ENCODE measurements at places on chromosomes 6 and 20. TPM values are rescaled to one million over a fixed set of nuclear protein-coding genes. Genes with fewer than 3 reads are reported as not detected.

- no peak for DNase-seq
These were observed 16.6 kb upstream of the MAP7 start for GRCh38 chr6:136566851-136567250.

GRCh38 chr6:159093609-159094443 lies 49.0 kb upstream of the TAGAP start:
- no peak for DNase-seq

GRCh38 chr6:31401403-31401802 lies 2.0 kb upstream of the MICA start:
- peak; percentile 75 for DNase-seq

GRCh38 chr20:38243709-38244020 lies 16.9 kb downstream of the KIAA1755 start:
- DNase-seq: no peak

- no peak for DNase-seq
These were observed 125.8 kb downstream of the LY86 start for GRCh38 chr6:6714118-6714897.

DNA sequence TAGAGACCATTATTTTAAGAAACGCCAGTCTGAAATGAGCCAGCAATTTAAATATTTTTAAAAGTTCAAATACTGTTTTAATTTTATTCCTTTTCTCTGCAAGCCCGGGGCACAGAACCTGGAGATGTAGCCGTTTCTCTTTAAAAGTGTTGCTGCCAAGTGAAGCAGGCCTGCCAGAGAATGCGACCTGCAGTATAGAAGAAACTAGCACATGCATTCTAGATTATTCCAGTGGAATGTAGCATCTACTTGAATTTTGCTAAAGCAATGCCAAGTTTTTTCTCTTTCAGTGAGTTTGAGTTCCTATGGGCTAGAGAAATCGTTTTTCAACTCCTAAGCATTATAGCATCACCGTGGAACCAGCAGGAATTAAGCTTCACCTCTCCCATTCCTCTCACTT lies 101.3 kb downstream of the QRSL1 start:
- no peak for DNase-seq

DNA sequence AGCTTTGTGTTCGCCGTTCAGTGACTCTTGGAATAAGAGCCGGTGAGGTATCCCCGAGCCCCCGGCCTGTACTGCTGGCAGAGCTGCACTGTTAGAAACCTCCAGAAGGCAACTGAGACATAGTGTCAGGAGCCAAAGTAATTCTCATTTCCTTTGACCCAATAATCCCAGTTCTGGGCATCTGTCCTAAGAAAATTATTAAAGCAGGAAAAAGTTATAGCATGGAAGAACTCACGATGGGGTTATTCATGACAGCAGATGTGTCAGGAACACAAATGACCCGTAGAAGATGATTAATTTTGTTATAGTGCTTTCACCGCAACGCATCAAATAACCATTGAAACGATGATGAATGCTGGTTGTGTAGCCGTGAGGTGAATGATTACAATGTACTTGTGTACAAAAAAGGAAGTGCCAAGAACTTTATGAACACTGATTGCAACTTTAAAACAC lies 20.3 kb downstream of the CYP21A2 start:
- no peak for DNase-seq

DNA sequence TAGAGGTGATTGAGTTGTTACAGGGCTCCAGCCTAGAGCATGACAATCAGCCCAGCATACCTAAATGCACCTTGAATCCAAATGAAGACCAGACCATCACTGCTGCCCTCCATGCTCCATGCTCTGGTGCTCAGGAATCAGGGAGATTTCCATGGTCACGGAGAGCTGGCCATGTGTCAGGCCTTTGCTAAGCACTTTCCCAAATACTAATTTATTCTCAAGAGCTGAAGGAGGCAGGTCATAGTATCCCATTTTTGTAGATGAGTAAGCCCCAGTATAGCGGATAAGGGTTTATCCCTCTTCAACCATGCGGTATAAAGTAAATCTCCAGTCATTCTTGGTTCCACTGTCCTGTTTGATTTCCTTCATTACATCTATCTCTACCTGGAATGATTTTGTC lies 240.8 kb downstream of the TFAP2A start:
- no peak for DNase-seq

GRCh38 chr20:60518022-60518421 lies 559.8 kb downstream of the CDH26 start:
- no peak for DNase-seq

DNA sequence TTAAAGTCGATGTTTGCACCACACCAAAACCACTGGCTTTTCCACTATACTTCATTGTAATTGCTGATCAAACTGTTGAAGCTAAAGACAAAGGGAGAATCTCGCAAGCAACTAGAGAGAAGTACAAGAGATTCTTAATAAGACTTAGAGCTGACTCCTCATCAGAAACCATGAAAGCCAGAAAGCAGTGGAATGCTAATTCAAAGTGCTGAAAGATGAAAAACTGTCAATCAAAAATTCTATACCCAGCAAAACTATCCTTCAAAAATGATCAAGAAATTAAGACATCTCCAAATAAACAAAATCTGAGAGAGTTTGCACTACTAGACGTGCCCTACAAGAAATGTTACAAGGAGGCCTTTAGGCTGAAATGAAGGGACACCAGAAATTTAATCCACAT lies 52.6 kb downstream of the CD83 start:
- no peak for DNase-seq

DNA sequence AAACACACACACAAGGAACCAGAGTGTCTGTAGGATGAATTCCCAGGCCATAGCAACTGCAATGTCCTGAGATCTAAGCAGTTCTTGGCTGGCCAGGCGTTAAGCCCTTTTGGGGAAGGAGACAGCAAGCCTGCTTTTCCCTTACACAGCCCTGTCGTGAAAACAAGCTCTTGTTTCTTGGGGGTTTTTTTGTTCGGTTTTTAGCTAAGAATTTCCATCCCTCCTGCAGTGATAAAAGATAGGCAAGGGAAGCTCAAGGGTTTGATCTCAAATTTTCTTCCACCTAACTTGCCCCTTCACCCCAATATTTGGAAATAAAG lies 1.5 kb downstream of the TNFRSF21 start:
- DNase-seq: no peak

GRCh38 chr6:130132286-130132701 lies 90.5 kb downstream of the SAMD3 start:
- peak; percentile 52 for DNase-seq

DNA sequence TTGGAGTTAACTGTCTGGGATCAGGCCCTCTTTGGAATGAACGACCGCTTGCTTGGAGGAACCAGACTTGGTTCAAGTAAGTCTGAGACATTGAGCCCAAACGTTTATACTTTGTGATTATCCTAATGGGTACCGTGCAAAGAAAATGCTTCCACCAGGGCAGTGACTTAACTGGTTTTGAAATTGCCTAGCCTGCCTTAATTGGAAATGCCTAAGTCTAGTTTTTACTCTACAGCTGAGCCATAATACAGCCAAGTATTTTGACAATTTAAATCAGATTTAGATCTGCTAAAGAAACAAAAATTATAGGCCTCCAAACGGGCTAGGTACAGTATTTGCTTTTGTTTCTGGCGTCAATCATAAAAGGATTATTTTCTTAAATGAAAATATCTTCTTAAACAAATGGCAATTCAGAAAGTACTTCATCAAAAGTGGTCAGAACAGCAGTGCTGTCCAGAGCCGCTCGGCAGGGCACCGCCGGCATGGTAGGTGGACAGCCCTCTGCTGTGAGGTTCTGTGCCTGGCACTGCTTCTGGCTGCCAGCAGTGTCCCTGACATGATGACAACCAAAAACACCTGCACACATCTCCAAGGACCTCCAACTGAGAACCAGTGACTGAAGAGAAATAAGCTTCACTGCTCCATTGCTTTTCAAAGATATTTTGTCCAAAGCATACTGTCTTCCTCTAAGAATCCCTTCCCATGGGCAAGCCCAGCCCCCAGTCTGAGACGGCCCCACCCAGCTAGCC lies 55.6 kb downstream of the EZR start:
- DNase-seq: no peak

- no peak for DNase-seq
These were observed 58.9 kb upstream of the NAA20 start for GRCh38 chr20:19958219-19958618.

GRCh38 chr6:10884245-10884972 lies 2.4 kb upstream of the SYCP2L start:
- DNase-seq: no peak

DNA sequence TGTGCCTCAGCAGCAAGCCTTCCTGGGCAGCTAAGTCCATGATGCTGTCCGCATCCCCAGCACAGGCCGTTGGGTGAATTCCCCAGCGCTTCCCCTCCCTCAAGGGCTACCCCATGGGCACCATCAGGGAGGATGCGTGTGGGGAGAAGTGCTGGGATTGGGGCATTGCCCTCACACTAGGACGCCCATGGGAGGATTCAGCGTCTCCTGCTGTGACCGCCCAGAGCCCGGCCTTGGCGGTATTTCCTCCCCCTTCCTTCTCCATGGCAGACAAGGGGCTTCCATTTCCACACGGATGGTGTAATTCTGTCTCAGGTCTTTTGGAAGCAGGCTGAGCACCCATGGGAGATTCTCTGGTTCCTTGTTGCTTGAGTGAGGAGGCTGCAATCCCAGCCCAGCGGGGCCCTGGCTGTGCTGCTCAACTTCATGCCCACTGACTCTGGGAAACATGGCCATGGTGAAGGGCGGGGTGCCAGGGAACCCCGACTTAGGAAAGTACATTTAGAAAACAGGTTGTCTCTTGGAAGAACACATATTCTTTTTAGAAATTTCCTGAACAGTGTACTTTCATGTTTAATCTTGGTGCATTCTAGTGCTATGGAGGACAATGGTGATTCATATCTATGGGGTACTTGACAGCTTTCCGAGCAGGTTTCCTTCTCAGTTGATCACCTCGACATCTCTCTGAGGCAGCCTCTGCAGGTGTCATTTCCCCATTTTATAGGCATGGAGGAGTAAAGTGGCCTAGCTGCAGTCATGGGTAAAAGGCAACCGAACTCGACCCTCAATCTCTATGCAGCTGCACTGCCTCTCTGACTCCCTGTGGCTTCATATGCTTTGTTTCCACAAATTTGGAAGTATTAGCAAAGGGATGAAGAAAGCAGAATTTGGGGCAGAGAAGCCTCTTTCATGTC lies 178.2 kb upstream of the CST7 start:
- DNase-seq: peak; percentile 5

DNA sequence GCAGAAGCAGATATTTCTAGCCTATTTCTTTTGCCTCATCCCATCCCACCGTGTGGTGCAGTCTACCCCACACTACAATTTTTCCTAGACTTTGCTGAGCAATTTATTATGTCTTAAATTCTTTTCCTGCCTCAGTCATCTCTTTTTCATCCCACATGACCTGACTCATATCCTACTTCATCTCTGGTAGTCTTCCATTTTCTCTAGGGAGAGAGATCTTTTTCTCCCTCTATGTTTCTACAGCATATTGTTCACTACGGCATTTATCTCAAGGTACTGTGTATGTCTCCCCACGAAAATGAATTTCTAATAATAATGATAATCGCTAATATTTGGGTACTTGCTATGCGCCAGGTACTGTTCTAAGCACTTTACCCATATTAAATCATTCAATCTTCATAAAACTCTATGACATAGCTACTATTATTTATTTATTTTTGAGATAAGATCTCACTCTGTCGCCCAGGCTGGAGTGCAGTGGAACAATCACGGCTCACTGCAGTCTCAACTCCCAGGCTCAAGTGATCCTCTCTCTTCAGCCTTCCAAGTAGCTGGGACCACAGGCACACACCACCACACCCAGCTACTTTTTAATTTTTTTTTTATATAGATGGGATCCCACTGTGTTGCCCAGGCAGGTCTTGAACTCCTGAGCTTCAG lies 15.6 kb downstream of the PDSS2 start:
- DNase-seq: no peak

DNA sequence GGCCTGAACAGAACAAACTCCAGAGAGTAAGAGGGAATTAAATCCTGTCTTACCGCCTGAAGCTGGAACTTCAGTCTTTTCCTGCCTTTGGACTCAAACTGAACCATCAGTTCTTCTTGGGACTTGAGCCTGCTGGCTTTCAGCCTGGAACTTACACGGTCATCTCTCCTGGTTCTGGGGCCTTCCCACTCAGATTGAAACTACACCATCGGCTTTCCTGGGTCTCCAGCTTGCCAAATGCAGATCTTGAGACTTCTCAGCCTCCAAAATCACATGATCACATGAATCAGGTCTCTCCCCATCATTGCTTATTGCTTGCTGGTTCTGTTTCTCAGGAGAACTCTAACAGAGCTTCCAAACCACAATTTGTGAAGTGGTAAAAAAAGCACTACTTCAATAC lies 276.3 kb downstream of the KIF16B start:
- no peak for DNase-seq

DNA sequence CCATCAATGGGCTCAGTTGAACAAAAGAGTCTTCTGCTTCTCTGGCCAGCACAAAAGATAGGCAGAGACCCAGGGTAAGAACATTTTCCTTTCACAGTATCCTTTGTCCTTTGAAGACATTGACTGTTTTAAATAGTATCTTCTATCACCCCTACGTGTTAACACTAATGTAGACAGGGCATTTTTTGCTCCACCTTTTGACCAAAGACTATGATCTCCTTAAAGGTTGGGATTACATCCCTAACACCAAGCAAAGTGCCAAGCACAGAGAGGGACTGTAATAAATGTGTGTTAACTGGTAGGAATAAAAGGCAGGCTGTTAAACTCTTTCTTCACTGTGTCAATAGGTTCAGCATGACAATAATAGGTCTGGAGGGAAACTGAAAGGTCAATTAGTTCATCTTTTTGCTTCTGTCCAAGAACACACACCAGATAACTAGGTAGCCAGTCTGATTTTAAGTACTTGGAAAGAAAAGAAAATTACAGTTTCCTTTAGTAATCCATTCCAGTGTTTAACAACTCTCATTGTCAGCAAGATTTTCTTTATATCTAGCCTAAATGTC lies 63.6 kb upstream of the NOX3 start:
- no peak for DNase-seq

GRCh38 chr6:134178161-134179044 lies 126.0 kb upstream of the SLC2A12 start:
- DNase-seq: peak; percentile 81

DNA sequence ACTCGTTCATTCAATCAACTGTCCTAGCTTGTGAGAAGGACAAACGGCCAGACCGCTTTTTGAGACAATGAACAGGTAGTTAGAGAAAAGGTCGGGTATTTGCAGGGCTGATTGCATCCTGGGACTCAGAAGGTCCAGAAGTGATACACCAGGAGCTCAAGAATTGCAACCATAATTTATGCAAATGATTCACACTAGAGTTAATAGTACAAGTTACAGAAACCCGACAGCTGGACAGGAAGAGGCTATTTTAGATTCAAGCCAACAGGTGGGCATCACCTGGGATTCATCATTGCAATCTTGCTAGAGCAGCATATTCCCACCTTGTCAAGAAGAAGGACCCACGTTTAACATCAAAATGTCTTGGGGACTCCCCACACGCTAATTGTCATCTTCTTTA lies 83.5 kb downstream of the TNFAIP3 start:
- no peak for DNase-seq

Gene HRH3
- total RNA-seq: not detected

Gene PRND
- total RNA-seq: not detected

Gene CDSN
- total RNA-seq: not detected

Gene TOX2
- total RNA-seq: 15.7 TPM

Gene AVP
- not detected for total RNA-seq

Gene FNDC1
- 14.2 TPM for total RNA-seq

Gene SCUBE3
- 0.68 TPM for total RNA-seq
